ENCODE measurements at places on chromosomes 11 and 22. TPM values are rescaled to one million over a fixed set of nuclear protein-coding genes. Genes with fewer than 3 reads are reported as not detected.

GRCh38 chr11:117771197-117771596 lies 25.8 kb downstream of the DSCAML1 start:
- DNase-seq, result no peak
- no peak overlapping the region for H3K4me3 ChIP-seq
- H3K36me3 ChIP-seq, result no peaks in the 10 kb centered on the region
- H3K27ac ChIP-seq, result no peak overlapping the region
- no peaks in the 10 kb centered on the region for H3K27me3 ChIP-seq
- no peaks in the 10 kb centered on the region for H3K4me1 ChIP-seq

DNA sequence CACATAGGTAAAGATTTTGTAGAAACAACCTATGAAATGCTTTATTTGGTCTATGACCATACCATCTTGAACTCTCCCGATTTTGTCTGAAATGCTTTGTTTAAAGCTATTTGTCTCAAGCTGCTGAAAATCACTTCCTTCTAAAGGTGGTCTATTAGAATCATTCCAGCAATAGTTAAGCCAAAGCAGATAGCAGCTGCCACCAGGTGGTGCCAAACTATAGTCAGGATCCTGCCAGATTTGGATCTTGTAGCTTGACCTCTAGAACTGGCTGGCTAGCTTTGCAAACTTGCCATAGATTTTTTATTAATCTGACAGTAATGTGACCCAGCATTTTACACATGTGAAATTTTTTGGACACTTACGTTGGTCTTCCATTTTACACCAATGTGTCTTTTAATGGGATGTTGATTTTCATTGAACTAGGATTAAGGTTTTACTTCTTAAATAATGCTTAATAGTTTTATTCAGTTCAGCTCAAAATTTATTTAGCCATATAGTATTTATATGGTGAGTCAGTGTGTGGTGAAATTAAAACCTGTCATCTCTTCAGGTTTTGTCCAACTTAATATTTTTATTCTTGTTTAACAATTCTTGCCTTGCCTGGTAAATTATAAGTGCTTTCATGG lies 19.7 kb downstream of the CTR9 start:
- H3K4me3 ChIP-seq, result no peak overlapping the region
- no peaks in the 10 kb centered on the region for H3K4me1 ChIP-seq
- no peak for DNase-seq

- H3K27me3 ChIP-seq, result no peaks in the 10 kb centered on the region
- H3K27ac ChIP-seq, result no peak overlapping the region
- H3K36me3 ChIP-seq, result no peaks in the 10 kb centered on the region
Measured at GRCh38 chr11:67666303-67666645, 8.1 kb downstream of the ALDH3B2 start.

GRCh38 chr11:126267650-126268049 lies 1.0 kb downstream of the SRPRA start:
- peak overlapping the region; percentile 89 for H3K4me3 ChIP-seq
- H3K27ac ChIP-seq, result peak overlapping the region; percentile 80
- peaks cover 42% of the 10 kb centered on the region for H3K36me3 ChIP-seq

GRCh38 chr11:47889714-47890441 lies 41.7 kb upstream of the NUP160 start:
- no peak overlapping the region for H3K4me3 ChIP-seq
- no peaks in the 10 kb centered on the region for H3K36me3 ChIP-seq
- no peak overlapping the region for H3K27ac ChIP-seq
- H3K4me1 ChIP-seq, result no peaks in the 10 kb centered on the region

GRCh38 chr11:12090761-12091258 lies 19.6 kb upstream of the MICAL2 start:
- peaks cover 74% of the 10 kb centered on the region for H3K4me1 ChIP-seq
- no peaks in the 10 kb centered on the region for H3K36me3 ChIP-seq
- H3K27ac ChIP-seq, result peak overlapping the region; percentile 99
- no peaks in the 10 kb centered on the region for H3K27me3 ChIP-seq
- H3K4me3 ChIP-seq, result no peak overlapping the region

DNA sequence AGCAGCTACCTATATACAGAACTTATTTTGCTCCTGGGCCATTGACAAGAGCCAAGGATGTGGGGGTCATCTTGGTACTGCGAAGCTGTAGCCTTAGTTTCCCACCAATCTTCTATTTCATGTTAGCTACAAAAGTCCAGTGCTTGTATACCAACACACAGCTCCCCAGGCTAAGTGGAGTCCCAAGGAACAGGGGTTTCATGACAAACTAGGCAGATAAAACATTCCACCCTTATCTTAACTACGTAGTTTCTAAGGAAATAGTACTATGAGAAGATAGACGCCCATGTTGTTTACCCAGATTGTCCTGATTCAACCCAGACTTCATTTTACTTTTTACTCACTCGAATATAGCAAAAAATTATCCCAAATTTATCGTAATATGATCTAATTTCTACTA lies 218.5 kb downstream of the DYNC2H1 start:
- no peaks in the 10 kb centered on the region for H3K4me1 ChIP-seq
- no peaks in the 10 kb centered on the region for H3K27me3 ChIP-seq
- H3K27ac ChIP-seq, result no peak overlapping the region
- no peak overlapping the region for H3K4me3 ChIP-seq
- DNase-seq, result no peak
- peaks cover 5% of the 10 kb centered on the region for H3K36me3 ChIP-seq

DNA sequence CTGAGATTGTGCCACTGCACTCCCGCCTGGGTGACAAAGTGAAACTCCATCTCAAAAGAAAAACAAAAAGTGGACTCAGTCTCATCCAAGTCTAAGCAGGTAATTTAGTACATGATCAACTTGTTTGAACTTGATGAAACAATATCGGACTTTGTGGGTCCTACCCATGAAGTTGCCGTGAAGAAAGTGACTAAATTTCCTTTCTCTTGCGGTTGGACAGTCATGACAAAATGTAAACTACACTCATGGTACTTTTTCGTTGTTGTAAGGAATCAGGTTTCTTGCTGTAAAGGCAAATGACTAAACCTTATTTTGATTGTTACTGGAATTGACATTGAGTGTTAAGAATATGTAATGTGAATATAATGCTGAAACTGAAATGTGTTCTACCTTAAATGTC lies 164.5 kb upstream of the PLET1 start:
- DNase-seq, result no peak
- no peaks in the 10 kb centered on the region for H3K36me3 ChIP-seq
- H3K27me3 ChIP-seq, result no peaks in the 10 kb centered on the region
- no peaks in the 10 kb centered on the region for H3K4me1 ChIP-seq
- no peak overlapping the region for H3K4me3 ChIP-seq

DNA sequence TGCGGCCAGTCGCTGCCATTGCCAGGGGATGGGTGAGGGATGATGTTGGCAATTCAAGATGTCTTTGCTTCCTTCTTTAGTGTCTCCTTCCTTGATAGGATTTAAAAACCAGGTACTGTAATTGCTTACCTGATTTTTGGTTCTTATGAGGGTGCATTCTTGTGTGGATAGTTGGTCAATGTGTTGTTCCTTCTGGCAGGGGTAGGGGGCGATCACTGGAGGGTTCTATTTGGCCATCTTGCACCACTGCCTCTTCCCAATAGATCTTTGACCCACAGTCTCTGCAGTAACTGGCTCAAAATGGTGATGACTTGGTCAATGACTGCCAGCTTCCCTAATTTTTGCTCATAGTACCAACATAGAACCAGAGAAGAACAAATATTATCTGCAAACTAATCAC lies 680.1 kb downstream of the DLG2 start:
- DNase-seq, result no peak
- H3K4me1 ChIP-seq, result no peaks in the 10 kb centered on the region
- H3K36me3 ChIP-seq, result no peaks in the 10 kb centered on the region
- no peak overlapping the region for H3K4me3 ChIP-seq

The OR6T1 gene
- total RNA-seq, result not detected

The SEPTIN3 gene
- not detected for total RNA-seq

The APOBEC3F gene
- 0.95 TPM for total RNA-seq

The PIH1D2 gene
- total RNA-seq, result not detected

The CYTH4 gene
- 78.0 TPM for total RNA-seq
